ENCODE measurements at places on chromosomes 12 and 14.
A peak's percentile ranks its signal among the peaks of the same experiment; 100 is the strongest.

DNA sequence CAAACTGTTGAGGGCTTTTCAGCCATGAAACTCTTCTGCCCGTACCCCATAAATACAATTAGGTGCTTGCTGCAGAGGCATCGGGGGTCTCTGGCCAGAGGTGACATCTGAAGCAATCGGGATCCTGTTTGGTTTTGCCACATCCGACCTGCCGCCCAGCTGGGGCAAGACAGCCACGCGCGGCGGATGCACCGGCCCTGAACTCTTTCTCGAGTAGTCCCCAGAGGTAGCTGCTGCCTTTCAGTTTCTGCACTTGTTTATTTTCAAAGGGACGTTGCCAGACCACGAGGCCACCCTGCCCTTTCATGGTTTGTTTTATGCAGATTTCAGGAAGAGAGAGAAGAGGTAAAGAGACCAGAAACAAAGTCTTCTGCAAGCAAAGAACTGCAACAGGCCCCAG lies 10.6 kb upstream of the MLXIP start:
- DNase-seq: no peak

GRCh38 chr14:53411125-53411524 lies 258.0 kb upstream of the DDHD1 start:
- DNase-seq: peak; percentile 61

DNA sequence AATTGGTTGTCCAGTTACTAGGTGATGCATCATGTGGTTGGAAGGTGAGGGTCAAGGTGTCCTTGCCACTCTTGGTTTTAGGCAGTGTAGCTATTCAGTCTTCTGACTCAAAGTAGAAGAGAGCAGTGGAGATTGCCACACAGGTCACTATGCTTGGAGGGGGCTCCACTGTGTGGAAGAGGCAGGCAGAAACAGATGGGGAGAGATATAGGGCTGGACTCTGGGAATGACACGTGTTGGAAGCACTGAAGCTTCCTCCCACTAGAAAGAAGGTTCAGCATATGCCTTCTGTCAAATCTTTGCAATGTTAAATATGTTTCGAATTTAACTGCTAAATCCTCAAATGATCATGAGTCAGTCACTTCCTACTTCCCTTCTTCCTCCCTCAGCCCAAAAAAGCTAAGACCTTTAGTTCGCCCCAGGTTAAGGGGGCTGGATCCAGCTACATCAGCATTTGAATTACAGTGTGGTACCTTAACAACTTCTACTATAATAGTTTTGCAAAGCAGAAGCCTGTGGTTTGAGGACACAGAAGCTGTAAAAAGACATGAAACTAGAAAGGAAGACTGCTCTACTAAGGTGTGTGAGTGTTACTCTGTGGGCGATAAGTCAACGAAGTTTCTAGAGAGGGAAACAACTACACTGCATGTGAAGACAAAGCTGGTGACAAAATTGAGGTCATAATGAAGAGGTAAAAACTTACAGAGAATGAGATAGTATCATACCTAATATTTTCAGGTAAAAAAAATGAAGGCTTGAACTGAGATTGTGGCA lies 228.0 kb downstream of the NELL2 start:
- DNase-seq: no peak

- DNase-seq: no peak
Observed at GRCh38 chr14:88911809-88912208, 87.4 kb downstream of the TTC8 start.

DNA sequence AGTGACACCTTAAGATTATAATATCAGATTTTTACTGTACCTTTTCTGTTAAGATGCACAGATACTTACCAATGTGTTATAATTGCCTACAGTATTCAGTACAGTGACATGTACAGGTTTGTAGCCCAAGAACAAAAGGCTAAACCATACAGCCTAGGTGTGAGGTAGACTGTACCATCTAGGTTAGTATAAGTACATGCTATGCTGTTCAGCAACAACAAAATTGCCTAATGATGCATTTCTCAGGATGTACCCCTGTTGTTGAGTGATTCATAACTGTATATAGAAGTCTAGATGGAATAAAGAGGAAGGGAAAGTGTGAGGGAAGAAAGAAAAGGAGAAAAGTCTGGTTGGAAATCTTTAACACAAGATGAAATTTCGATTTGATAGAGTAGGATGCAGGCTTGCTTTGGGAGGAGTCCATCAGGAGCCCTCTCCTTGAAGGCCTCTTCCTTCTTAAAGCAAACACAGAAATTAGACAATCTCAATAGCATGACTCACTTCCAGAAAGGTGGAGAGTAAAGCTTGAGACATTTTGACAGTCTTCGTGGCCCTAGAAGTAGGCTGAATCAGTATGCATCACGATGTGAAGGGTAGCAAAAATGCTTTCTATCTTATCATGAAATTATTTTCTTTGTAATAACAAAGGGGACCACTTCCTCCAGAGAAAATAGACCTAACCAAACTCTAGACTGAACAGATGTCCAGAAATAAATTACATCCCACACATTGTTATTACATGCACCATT lies 191.5 kb downstream of the SYT1 start:
- DNase-seq: peak; percentile 23

- no peak for DNase-seq
Observed at GRCh38 chr12:78977304-78977867, 112.8 kb downstream of the SYT1 start.

- no peak for DNase-seq
Observed at GRCh38 chr12:46150735-46151134, 118.1 kb downstream of the SLC38A1 start.

DNA sequence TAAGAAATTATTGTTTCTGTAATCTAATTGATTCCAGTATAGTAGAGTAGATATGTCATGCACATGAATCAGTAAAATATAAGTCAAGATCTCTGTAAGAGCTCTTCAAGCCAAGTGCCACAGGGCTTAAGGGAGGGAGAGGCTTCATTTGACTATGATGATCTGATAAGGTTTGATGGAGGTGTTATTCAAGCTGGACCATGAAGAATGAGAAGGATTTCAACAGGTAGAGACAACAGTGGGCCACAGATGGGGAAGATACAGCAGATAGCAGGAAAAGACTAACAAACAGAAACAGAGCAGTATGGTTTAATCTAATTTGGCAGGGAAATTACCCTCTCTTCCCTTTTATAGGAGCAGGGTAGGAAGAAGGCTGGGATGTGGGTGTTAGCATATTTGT lies 40.6 kb upstream of the FKBP4 start:
- no peak for DNase-seq

DNA sequence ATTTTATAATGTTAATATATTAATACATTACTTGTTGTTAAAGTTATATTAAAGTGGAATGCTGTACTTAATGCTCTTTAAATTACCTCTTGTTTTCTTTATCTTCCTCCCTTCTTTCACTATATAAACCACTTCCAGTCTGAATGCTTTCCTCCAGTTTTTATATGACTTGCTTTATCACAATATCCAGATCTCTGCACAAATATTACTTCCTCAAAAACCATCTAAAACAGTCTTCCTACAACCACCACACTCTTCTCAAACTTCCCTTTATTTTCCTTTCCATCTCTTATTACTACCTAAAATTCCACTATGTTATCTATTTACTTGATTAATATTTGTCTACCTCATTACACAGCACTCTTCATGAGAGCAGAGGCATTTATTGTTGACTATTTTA lies 956.6 kb downstream of the LRFN5 start:
- DNase-seq: no peak

- DNase-seq: no peak
Observed at GRCh38 chr12:92019491-92020277, 126.0 kb downstream of the BTG1 start.

GRCh38 chr12:67982164-67982563 lies 7.1 kb upstream of the IFNG-AS1 start:
- DNase-seq: no peak

GRCh38 chr14:102696332-102696731 lies 80.9 kb upstream of the TRAF3 start:
- no peak for DNase-seq

DNA sequence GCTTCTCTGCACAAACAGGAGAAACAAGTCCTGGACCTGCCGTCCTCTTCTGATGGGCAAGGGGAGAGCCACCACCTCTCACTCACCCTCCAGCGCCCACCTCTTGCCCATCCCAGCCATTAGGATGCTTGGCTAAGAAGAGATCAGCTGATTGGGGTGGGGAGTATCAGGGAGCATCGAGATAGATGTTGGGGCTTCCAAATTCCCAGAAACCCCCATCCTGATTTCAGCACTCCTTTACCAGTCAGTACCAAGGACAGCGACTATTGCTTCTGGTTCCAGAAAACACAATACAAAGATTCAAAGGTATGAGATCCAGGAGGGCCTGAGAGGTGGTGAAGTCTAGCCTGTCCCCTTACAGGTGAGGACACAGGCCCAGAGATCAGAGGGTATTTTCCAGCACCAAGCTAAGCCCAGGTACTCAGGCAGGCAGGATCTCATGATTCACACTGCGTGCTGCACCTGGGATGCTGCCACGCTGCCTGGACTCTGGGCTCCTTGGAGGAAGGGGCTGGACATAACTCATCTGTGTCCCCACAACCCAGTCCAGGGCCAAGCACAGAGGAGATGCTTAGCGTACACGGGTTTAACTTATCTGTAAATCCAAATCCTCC lies 76.6 kb downstream of the TUNAR start:
- DNase-seq: no peak

- DNase-seq: no peak
Observed at GRCh38 chr12:38154096-38155019, 162.2 kb upstream of the ALG10B start.

DNA sequence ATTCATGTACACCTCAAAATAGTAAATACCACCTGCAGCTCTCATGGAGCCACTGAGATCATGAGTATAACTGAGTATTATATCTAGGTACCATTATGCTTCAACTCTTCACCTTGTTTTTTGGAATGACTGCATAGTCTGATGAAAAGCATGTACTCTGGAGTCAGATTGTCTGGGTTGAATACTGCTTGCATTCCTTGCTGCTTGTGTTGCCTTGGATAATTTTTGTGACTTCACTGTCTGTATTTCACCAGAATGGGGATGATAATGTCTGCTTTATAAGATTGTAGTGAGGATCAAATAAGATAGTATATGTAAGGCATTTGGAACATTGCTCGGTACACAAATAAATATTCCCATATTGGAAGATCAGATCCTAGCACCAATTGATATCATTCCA lies 54.2 kb downstream of the SUSD6 start:
- no peak for DNase-seq

- DNase-seq: no peak
Observed at GRCh38 chr12:13152281-13152680, 44.2 kb upstream of the EMP1 start.

DNA sequence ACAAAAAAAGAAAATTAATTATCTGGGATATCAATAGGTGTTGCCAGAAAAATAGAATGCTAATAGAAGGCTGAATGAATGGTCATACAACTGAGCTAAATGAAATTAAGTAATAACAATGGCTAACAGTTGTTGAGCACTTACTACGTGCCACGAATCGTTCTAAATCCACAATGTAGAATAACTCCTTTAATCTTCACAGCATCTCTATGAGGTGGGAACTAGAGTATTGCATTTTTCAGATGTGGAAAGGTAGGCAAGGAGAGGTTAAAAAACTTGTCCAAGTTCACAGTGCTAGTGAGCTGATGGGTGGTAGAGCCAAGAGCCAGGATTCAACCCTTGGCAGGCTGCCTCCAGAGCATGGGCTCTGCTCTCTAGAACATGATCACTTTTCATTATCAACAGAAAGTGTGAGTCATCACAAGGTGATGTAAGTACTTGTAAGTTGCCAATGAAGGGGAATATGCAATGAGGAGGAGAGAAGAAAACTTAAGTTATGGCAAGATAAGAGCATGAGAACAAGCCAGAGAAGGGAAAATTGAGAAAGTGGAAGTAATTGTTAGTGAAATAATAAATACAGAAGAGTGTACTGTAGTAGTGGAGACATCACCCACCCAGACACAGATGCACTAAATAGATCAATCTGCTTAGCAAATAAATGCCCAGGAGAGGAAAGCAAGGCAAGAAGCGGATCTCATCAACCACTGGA lies 122.1 kb downstream of the PRKD1 start:
- DNase-seq: peak; percentile 90

DNA sequence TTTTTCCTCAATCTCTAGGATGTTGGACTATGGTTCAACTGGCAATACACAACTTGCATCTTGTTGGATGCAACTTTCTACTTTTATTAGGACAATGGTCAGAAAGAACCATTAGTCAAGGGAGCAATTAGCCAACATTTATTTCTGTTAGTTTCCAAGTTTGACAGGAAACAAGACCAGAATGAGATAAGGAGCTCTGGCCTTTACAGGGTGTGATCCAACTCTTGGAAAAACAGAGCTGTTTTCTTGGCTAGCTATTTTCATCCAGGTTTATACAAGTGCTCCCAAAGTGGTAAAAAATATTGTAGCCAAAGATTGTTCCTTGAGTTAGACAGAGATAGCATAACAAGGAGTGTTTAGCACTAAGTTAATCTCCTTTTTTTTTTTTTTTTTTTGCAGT lies 3.9 kb upstream of the SYNE2 start:
- no peak for DNase-seq

Measured in AG09309 (cell line).